ENCODE measurements at places on chromosomes 13 and 19.

DNA sequence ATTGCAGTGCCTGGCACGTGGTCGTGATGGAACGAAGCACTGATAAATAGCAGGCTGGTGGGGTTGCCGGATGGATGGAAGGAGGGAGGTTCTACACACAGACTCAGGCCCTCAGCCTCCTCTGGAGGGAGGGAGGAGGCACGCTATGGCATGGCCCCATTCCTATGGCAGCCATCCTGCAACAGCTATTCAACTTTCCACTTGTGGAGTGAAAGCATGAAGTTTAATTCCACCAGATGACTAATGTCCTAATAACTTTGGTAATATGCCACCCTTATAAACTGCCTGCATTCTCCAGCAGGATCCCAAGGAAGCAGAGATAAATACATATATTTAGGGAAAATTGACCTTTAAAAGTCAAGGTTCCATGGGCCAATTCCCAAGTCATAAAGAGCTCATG is 92.4 kb downstream of the KL start:
- DNase-seq: no peak

DNA sequence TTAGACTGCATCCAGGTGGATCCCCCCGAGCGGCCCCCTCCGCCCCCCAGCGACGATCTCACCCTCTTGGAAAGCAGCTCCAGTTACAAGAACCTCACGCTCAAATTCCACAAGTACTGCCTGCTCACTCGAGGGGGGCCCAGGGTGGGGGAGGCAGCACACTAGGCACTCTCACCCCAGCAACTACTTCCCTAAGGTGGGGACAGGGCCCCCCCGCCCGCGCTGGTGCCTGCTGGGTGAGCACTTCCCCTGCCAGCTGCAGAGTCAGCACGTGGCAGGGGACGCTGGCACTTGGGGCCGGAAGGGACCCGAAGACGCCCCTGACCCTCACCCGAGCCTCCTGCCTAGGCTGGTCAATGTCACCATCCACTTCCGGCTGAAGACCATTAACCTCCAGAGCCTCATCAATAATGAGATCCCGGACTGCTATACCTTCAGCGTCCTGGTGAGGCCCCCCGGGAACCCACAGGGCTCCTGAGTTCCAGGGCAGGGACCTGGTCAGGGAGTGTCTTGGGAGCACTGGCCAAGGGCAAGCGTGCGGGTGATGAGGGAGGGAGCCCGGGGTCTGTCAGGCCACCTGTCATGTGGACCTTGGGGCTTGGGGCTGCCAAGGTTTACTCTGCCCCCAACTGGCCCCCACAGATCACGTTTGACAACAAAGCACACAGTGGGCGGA is 5.2 kb downstream of the MCOLN1 start:
- no peak for DNase-seq

DNA sequence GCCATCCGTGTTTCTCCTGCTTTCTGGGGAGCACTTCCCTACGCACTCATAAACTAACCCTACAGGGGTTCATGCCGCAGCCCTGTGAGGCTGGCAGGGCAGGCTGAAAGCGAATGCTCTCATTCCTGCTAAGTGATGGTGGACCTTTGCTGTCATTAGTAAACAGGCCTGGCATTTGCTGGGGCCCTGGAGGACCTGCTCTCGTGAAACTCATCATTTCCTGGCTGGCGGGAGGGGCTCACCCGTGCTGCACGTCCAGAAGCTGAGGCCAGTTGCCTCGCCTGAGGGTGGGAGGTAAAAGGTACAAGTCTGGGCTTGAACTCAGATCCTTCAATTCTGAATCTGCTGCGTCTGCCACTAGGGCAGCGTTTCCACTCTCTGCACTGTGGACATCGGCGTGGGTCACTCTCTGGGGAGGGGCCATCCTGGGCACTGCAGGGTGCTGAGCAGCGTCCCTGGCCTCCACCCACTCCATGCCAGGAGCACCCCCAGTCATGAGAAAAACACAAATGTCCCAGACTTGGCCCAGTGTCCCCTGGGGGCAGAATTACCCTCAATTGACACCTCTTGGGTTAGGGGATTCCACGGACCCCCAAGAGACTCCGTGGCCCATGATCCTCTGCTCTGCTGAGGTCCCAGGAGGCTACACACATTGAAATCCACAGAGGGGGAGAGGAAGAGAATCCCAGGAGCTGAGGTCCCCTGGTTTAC is 7.0 kb downstream of the MOB3A start:
- DNase-seq: no peak

DNA sequence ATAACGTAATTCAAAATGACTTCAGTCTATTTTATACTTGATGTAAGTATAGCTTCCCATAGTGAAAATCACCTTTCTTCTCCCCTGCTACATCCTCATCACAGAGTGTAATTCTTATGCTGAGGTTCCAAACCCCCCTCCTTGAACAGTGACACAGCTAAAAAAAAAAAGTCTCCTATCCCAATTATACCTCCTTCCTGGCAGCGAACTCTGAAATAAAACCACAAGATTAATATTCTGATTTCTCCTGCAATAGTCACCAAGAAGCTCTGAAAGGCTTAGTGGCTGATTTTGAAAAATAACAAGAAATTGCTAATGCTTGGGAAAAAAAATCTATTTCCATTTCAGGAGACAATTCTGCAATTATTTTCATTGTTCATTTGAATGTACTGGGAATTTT is 36.3 kb downstream of the EFNB2 start:
- no peak for DNase-seq

GRCh38 chr13:31110617-31111016 is 51.1 kb downstream of the HSPH1 start:
- DNase-seq: no peak

- DNase-seq: no peak
These were observed 6.4 kb downstream of the ANGPTL4 start for GRCh38 chr19:8370176-8371010.

- DNase-seq: peak; percentile 84
These were observed 16.9 kb upstream of the BTBD2 start for GRCh38 chr19:2032296-2032941.

GRCh38 chr13:28474491-28475134 is 20.3 kb downstream of the FLT1 start:
- DNase-seq: no peak

DNA sequence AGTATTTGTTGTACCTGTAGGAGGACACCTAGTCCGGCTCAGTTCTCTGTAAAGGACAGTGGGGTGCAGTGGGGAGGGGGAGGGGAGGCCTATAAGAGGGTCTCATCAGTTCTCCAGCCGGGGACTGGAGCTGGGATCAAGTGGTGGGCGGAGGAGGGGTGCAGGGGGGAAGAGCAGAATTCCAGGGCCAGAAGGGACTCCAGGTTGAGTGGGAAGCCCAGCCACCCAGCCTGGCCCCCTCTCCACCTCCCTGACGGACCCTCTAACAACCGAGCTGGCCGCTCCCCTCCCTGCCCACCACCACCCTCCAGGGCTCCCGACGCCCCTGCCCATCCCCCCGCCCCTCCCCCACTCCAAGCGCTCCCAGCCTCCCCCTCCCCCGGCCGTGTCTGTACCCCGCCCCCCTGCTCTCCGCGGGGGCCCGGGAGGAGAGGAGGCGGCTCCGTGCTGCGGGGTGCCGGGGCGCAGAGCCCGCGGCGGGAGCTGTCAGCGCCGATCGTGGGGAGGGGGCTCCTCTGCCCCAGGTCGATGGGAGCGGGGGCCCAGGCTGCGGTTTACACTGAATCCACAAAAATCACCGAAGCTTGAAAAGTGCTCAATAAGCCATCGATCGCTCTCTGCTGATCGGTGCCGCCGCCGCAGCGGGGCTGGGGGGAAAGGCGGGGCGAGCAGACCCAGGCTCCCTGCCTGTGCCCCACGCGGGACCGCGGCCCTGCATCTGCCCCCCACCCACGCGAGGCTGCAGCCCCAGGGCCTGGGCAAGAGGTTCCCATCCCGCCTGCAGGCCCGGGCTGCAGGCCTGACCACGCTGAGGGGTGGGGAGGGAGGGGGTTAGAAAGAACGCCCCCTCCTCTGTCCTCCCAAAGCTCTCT is 34.6 kb upstream of the ONECUT3 start:
- DNase-seq: no peak

GRCh38 chr19:11007962-11008532 is 47.2 kb downstream of the SMARCA4 start:
- DNase-seq: no peak

- DNase-seq: no peak
These were observed 4.3 kb upstream of the VSTM2B start for GRCh38 chr19:29521291-29522075.

GRCh38 chr19:17419154-17419620 is 660 bp upstream of the MVB12A start:
- DNase-seq: no peak

GRCh38 chr13:28623782-28624706 is 34.9 kb upstream of the POMP start:
- DNase-seq: no peak

GRCh38 chr19:29577649-29577963 is 28.5 kb upstream of the POP4 start:
- DNase-seq: no peak

- DNase-seq: no peak
These were observed 303.4 kb downstream of the SPRY2 start for GRCh38 chr13:80037505-80037888.

DNA sequence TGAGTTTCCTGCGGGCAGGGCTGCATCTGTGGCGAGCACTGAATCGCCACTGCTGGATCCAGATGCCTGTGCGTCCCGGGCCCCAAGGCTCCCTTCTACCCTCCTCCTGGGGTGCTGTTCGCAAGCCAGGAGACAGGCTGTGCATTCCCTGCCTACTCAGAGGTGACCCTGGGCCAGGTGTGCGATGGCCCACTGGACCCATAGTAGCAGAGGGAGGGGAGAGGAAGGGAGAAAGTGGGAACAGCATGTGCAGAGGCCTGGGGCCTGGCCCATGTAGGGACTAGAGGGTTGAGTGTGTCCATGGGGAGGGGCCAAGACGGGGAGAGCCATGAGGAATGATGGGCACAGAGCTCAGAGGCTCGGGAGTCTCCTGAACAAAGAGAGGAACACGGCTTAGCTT is 27.3 kb downstream of the CARM1 start:
- DNase-seq: no peak

- DNase-seq: no peak
These were observed 358.1 kb downstream of the ENOX1 start for GRCh38 chr13:43428545-43429296.

- DNase-seq: no peak
These were observed 169.3 kb downstream of the DCT start for GRCh38 chr13:94309997-94310855.
